NCI-H510A treated with DMSO at 0.1 percent for 48 hours (cell line): ENCODE measurements at places on chromosomes 6 and 20.
A peak's percentile ranks its signal among the peaks of the same experiment; 100 is the strongest.

- peak; percentile 55 for DNase-seq
Observed at GRCh38 chr6:6661684-6662083, 73.2 kb downstream of the LY86 start.

DNA sequence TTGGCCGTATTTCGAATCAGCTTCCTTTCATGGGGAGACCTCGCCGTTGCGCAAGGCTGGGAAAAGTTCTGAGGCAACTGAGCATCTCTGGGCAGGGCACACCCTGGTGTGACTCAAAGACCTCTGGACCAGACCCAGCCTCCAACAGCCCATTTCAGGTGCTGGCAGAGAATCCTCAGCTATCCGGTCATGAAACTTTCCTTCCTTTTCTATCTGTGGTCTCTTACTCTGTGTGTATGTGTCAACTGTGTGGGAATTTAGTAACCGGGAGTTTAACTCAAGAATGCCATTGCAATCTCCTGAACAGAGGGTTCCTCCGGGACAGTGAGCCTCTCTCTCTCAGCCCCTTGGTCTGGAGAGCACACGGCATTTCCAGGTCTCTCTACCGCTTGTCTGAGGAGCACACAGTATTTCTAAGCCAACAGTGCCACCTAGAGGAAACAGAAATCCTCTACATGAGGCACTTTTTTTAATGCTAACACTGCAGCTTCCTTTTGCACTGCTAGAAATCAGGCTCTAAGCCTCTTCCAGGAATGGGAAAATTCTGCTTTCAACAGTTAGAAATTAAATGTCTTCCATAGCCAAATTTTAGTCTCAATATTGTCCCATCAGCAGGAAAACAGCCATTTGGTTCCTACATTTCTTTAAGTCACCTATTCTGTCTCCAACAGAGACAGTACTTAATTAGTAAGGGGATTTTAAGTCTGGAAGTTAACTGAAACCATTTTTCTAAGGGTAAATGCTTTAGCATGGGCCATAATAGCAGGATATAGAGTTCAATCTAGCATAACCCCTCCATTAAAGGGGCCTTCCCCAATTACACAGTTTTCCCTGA lies 32.7 kb downstream of the PLN start:
- no peak for DNase-seq

GRCh38 chr6:132133736-132134445 lies 182.7 kb upstream of the CCN2 start:
- DNase-seq: no peak

DNA sequence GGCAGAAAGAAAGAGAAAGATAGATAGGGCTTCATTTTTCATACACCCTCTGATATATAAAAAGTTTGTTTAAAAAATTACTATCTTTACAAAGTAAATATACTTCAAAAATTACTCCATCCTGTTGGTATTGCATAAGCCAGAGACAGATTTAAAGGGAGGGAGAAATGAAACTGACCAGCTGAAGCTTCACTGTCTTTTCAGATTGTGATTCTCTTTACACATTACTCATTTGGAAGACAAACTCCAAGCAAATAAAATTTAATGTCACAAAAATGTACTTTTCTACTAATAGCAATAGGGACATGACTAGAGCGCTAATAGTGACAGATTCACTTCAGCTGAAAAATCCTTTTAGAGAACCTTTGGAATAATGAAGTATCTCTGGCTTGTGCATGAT lies 38.6 kb upstream of the MARCKS start:
- no peak for DNase-seq

GRCh38 chr6:7085911-7086310 lies 21.9 kb upstream of the RREB1 start:
- peak; percentile 31 for DNase-seq

GRCh38 chr6:1027109-1027794 lies 284.6 kb upstream of the FOXQ1 start:
- no peak for DNase-seq

GRCh38 chr20:21251278-21251677 lies 51.9 kb upstream of the XRN2 start:
- DNase-seq: no peak

DNA sequence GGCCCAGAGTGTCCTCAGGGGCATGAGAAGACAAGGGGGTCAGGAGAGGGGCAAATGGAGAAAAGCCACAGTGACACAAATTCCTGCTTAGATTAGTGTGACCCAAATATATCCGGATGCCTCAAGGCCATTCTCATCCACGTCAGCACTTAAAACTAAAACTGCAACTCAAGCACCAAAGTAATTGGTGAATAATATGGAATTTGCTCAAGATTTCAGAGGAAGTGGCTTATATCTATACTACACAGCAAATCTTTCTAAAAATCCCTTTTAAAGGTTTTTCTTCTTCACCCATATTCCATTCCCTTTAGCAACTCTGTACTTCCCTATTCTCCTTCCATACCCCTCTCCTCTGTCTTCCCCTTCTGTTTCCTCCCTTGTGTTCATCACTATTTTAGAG lies 15.2 kb downstream of the DEF6 start:
- no peak for DNase-seq
